Activated T-cell treated with anti-CD3 and anti-CD28 coated beads, Interleukin-2, amount 50 U/mL, for 72 hours (primary cell): ENCODE measurements at places on chromosomes 4 and X.

GRCh38 chr4:28879900-28880299 is 1840.3 kb upstream of the PCDH7 start:
- no peak for DNase-seq

DNA sequence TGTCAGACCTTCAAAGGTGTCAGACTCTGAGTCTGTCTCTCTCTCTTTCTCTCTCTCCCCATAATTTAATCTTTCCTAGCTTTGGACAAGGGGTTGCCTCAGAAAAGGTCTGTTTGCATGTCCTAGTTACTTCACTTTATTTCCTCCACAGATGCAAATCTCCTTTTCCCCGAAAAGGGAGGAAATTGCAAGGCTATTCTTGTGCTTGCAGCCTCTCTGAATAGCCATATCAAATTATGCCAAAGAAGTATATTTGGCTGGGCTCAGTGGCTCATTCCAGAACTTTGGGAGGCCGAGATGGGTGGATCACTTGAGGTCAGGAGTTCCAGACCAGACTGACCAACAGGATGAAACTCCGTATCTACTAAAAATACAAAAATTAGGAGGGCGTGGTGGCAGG is 145.6 kb upstream of the GATB start:
- DNase-seq, result no peak

DNA sequence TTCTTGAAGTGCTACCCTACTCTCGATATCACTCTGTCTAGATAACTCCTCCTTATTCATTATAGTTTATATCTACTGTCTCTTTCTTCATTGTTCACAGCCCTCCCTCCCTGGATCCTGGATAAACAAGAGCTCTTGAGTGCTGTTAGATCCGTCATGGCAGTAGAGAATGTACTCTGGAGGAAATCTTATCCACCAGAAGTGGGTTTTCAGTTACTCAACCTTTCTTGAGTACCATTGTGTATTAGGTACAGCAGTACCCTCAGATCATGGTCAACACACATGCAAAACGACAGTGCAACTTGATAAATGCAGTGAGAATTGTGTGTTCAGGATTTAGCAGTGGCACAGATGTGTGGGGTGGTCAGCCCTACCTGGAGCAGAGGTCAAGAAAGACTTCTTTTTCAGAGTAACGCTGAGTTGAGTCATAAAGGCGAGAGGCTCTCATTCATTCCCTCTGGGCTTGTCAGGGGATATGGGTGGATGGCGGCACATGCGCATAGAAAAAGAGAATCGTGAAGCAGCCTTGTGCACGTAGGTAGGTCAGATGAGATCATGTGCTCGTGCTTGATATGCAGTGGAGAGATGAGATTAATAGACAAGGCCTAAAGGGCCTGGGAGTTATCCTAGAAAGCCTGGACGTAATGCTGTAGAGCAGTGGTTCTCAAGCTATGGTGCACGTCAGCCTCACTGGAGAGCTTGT is 89.5 kb downstream of the SNX25 start:
- no peak for DNase-seq

GRCh38 chr4:40395166-40395900 is 60.2 kb downstream of the CHRNA9 start:
- no peak for DNase-seq

DNA sequence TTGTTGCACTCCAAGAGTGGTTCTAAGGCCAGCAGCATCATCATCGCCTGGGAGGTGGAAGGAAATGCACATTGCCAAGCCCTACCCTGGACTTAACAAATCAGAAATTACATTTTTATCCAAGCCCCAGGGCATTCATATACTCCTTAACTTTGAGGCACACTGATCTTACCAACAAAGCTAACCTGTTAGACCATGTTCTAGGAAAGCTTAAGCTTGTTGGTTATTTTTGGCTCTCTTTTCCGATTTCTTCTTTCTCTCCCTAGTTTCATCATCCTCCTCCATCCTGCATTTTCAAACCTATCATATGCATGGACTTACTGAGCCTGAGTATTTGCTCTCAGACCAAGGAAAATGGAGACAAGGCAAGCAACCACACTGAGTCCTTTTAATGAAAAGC is 133.4 kb downstream of the OPHN1 start:
- no peak for DNase-seq

GRCh38 chrX:130772105-130772775 is 130.8 kb downstream of the ENOX2 start:
- peak; percentile 3 for DNase-seq

DNA sequence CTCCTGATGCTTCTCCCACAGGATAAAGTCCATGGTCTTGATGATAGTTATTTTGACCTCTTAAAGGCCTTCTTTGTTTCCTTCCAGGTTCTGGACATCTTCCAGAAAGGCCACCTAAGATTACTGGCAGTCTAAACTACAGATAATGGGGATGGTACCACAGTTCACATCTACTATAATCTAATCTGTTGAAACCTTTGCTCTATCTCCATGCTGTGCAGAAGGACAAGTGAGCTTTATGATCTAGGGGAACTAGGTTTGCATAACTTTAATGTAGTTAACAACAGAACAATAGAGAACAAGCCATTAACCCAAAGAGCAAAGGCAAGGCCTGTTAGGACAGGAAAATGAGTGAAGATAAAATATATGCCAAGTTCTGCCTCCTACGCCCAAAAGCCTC is 103.9 kb upstream of the KLHL13 start:
- no peak for DNase-seq

DNA sequence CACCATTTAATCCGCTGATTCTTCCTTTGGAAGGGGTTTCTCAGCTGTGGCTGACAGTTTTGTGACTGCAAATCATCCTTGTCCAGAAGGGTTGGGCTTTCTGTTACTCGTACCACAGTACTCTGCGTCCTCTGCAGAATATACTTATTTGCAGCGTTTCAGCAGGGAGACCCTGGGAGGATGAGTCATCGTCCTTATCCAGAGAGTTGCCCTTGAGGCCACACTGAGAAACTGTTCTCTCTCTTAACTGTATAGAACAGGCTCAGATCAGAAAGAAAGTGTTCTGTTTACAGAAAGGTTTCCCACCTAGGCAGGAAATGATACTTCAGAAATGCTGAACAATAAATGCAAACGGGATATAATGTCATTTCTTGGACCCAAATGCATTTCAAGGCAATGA is 47.8 kb upstream of the DDX53 start:
- DNase-seq, result no peak

- no peak for DNase-seq
Observed at GRCh38 chr4:3215733-3216132, 33.2 kb upstream of the MSANTD1 start.

- no peak for DNase-seq
Observed at GRCh38 chrX:57481514-57481913, 110.3 kb upstream of the ZXDB start.

GRCh38 chrX:130251671-130252070 is 17.0 kb downstream of the ZNF280C start:
- no peak for DNase-seq

GRCh38 chr4:123618606-123619005 is 222.0 kb downstream of the SPRY1 start:
- no peak for DNase-seq

DNA sequence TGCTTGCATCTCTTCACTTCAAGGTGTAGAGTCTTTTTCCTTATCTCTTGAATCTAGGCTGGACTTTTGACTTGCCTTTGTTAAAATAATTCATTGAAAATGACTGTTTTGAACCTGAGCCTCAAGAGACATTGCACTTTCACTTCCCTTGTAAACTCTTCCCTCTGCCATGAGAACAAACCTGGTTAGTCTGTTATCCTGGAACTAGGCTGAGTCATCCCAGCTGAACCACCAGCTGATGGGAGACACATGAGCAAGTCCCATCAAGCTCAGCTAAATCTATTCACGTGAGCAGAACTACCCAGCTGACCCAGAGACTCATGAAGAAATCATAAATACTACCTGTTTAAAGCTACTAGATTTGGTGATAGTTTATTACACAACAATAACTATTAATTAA is 202.3 kb upstream of the CENPE start:
- DNase-seq, result no peak

GRCh38 chr4:1776521-1777161 is 16.5 kb upstream of the FGFR3 start:
- DNase-seq, result no peak

- peak; percentile 55 for DNase-seq
Observed at GRCh38 chr4:109562457-109563239, 2.6 kb downstream of the MCUB start.

DNA sequence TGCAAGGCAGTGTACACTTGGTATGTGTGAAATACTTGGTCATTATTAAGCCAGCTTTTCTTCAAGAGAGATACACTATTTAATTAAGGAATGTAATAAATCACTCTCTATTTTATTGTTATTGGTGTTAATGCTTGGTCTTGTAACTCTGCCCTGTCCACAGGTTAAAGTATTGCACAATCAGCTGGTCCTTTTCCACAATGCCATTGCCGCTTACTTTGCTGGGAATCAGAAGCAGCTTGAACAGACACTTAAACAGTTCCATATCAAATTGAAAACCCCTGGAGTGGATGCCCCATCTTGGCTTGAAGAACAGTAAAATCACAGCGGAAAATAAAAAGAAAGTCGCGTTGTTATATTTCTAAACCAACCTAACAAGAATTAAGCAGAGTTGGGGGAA is 26.2 kb upstream of the FHDC1 start:
- DNase-seq, result no peak

DNA sequence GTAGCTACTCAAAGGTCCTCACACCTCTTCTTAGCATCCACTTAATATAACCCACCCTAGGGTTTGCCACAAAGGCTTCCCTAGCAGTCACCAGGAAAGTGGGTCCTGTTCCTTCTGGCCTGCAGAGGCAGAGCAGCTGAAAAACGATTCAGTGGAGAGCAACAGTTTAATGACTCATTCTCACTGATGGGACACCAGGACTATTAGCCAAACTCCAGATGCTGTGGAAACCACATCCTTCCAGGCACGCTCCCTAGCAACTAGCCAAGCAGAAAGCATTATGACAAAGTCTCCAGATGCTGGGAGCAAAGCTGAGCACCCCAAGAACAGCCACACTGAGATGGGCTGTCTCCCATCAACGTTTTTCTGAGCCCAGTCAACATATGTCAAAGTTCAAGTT is 30.3 kb upstream of the UTP14A start:
- no peak for DNase-seq

GRCh38 chr4:4524364-4524763 is 17.5 kb downstream of the STX18 start:
- DNase-seq, result peak; percentile 32

- no peak for DNase-seq
Observed at GRCh38 chr4:173698557-173699262, 168.7 kb upstream of the HAND2 start.

DNA sequence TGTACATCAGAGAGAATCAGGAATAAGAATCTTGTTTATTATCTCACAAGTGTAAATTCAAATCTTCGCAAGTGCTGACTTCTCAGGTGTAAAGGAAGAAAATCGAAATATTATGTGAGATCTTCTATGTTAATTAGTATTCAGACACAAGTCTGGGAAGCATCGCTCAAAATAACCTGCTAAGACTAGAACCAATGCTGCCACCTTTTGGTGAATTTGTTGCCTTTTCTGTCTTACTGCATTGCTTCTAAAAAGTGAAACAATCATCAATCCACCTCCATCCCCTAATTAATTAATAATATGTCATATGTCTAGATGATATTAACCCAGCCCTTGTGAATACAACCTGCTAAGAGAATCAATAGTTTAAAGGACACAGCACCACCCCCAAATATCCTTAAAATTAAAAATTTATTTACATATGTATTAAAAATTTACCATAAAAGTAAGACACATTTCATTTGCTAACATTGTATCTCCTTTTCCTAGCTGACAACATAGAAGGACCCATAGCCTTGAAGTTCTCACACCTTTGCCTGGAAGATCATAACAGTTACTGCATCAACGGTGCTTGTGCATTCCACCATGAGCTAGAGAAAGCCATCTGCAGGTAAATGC is 3.5 kb downstream of the EPGN start:
- DNase-seq, result peak; percentile 28

DNA sequence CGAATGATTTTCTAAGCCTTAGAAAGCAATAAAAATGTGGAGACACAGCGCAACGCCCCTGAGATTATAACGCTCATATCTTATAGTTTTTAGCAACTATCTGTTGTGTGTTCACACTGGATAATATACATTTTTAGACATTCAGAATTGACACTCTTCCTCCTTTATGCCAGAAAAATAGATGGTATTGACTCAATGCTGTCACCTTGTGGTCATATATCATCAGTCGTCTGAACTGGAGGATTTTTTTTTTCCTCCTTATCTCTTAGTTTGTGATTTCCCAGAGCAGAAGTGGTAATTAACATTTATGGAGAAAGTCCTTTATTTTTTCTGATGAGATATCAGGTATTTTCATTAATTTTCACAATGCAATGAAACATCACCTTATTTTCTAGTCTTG is 759.6 kb downstream of the RAB28 start:
- DNase-seq, result no peak

DNA sequence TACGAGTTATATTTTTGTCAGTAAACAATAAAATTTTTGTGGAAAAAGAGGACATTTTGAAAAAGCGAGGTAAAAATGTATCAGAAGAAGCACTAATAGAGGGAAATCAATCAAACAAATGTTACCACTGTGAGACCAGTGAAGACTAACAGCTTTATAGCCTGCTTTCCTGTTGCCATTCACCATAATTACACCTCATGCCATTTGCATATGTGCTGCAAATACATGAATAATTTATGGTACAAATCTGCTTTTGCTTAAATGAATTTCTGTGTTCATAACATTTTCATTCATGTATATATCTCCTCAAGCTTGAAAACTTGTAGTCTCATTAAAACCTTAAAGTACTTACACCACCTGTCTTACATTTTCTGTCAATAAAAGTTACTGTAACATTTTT is 830.8 kb downstream of the ADGRL3 start:
- DNase-seq, result no peak

DNA sequence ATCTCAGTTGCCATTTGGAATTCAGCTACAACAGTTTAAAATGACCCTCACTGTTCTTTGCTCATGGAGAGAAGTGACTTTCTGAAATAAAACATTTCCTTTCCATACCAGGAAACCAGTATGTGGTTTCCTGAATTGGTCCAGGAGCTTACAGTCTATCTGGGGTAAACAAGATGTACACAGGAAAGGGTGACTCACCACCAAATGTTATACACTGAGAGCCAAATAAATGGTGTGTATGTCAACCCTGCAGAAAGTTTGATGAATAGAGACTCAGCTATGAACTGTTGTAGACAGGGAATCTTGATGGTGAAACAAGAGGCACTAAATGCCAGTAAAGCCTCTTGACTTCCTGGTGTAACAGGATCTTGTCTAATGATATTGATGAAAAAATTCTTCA is 100.4 kb downstream of the HS6ST2 start:
- no peak for DNase-seq

- no peak for DNase-seq
Observed at GRCh38 chr4:17194586-17194985, 296.1 kb upstream of the LDB2 start.

DNA sequence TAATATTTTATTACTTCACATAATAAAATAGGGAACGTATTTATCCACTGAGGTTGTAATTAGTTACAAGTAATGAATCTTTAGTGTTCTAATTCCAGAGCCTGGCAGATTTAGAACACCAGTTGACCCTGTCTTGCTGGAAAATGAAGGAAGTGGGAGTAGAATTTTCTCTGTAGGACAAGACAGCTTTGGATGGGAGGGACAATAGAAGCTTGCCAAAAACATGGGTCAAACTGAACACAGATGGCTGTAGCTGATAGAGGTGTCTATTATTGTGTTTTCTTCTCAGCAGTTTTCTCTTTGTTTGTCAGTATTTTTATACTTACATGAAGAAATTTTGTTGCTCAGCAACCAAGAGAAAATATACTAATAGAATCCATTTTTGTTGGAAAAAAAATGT is 20.2 kb downstream of the FAT4 start:
- DNase-seq, result no peak

GRCh38 chr4:76526585-76526990 is 91.6 kb downstream of the SHROOM3 start:
- no peak for DNase-seq
